ENCODE measurements at places on chromosomes 5 and 9.

DNA sequence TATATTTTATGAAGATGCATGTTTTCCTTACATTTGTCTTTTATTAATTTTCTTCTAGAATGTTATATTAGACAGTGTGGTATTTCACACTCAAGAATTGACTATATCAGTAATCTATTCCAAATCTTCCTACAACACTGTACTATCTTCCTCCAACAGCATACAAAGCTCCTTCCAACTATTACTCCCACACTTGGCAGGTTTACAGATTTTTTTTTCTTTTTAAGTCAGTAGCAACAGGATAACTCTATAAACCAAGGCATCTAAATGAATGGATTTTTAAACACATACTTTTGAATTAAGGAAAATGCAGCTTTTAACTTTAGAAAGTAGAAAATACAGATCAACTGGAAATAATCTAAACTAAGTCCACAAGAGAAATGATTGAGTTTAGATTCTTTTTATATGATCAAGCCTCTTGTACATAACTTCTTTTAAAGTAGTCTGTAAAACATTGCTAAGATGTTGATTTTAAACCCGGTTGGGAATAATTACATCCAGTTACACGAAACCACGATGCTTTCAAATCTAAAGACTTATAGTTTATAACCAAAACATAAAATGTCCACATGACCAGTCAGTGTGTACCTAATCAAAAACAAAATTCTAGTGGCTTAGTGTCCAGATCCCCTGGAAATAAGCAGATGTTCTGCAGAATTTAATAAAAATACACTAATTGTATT lies 281.6 kb downstream of the ADAMTS6 start:
- DNase-seq, result peak; percentile 22

DNA sequence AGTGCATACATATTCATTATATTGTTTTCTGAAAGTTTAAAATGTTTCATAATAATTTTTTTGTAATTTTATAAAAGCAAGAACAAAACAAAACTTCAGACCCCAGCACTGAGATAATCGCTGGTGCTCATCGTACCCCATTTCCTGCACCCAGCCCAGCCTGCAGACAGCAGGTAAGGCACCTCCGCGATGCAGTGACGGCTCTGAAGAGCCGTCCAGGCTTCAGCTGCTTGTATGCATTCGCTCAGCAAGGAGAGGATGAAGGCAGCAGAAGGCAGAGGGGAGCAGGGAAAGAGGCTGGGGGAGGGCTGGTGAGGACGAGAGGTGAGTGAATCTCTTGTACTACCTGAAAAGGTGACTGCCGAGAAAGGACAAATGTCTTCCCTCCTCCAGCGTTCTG lies 153.5 kb downstream of the TTLL11 start:
- DNase-seq, result no peak

GRCh38 chr5:122493091-122494021 lies 181.3 kb downstream of the SNCAIP start:
- DNase-seq, result no peak

DNA sequence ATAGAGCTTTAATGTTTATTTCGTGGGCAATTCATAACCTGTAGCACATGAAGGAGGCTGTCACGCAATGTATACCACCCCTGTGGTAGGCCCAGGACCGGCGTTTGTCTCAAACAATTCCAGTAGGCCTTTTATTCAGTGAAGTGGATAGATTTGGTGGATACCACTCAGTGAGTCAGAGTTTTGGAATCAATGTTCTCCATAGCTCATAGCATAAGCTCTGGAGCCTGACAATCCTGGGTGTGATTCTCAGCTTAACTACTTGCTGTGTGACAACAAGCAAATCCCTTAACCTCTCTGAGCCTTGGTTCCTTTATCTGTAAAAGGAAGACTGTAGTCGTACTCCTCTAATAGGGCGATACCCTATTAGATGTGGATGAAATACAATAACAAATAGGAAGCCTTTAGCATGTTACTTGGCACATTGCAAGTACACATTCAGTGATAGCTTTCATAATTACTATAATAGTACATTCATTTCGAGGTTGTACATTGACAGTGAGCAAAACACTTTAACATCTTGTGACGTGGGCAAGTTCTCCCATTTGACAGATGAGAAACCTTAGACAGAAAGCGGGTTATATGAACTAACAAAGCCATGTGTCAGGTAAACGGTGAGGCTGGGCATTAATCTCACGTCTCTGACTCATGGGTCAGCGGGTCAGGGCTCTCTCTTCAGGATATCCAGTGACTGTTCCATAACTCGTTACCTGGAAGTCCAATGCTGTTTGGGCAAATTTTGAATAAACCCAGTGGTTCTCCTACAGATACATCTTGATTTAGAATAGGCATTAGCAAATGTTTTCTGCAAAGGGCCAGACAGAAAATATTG lies 130.8 kb downstream of the C9orf152 start:
- peak; percentile 62 for DNase-seq

GRCh38 chr5:102762095-102762534 lies 7.0 kb downstream of the PAM start:
- DNase-seq, result peak; percentile 74

DNA sequence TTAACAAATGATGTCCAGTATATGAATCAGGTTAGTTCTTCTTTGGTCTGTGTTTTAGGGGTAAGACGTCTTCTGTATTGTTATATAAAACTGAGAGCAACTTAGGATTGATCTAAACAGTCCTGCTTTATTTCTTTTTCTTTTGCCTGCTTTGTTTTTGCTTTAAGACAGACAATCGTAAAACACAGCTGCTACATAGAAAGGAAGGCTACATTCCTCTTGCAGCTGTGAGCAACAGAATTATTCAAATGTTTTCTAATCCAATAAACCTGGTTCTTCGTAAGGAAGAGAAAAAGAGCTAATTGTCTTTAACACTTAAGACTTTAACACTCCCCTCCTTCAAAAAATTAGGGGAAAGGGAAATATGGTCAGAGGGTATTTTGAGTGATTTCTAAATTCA lies 14.6 kb downstream of the FGF1 start:
- DNase-seq, result no peak

GRCh38 chr5:100913298-100913697 lies 10.2 kb upstream of the ST8SIA4 start:
- DNase-seq, result no peak

DNA sequence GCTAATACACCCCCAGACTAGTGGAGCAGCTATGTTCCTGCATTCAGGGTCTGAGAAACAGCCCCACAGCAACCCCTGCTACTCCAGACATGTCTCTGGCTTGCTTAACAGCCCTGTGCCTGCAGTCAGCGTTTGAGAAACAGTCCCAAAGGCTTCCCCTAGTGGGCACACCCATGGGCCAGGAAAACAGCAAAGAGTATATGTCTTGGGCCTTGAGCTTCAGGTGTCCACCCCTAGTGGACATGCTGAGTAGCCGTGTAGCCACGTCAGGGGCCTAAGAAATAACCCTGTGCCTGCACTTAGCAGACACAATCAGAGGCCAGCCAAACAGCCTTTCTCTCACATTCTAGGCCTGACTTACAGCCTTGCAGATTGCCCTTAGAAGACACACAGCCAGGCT lies 698.6 kb downstream of the PTPRD start:
- no peak for DNase-seq

GRCh38 chr5:31027721-31028120 lies 165.8 kb upstream of the CDH6 start:
- no peak for DNase-seq

DNA sequence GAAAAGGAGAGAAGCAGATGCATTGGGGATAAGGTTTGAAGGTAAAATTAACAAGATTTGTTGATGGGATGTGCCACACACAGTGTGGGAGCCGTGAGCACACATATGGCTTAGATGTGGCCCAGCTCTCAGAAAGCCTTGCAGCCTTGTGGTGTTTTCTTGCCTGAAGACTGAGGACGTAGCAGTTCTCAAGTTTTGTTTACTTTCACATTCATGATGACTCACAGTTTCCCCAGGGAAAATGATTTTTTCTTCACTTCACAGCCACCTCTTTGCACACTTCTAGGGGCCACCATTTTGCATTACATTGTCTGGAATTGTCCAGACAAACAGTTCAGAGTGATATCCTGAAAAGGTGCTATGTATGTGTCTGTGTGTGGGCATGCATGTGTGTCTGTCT lies 126.2 kb downstream of the BASP1 start:
- DNase-seq, result peak; percentile 90

DNA sequence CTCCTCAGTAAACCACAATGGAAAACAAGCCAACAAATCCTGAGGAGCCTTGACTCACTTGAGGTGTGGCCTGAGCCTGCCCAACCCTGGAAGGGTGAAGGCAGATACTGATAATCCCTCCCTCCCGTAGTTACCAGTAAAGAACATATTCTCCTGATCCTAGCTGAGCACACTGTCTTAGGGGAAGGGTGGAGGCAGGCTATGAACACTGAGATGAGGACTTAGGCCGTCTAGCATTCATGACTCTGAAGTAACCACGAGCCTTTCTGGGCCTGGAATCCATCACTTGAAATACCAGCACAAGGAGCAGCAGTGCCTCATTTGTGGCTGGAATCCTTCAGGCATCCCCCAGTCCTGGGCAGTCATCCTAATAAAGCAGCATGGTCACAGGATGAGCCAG lies 124.5 kb upstream of the PRLR start:
- peak; percentile 9 for DNase-seq

- DNase-seq, result no peak
These were observed 180.5 kb upstream of the CLINT1 start for GRCh38 chr5:158039441-158039840.

Data from epithelial cell of esophagus (primary cell).